ENCODE measurements at places on chromosomes 1 and 21.
A peak's percentile ranks its signal among the peaks of the same experiment; 100 is the strongest.

- DNase-seq = no peak
Measured at GRCh38 chr1:169175461-169175860, 69.0 kb downstream of the ATP1B1 start.

DNA sequence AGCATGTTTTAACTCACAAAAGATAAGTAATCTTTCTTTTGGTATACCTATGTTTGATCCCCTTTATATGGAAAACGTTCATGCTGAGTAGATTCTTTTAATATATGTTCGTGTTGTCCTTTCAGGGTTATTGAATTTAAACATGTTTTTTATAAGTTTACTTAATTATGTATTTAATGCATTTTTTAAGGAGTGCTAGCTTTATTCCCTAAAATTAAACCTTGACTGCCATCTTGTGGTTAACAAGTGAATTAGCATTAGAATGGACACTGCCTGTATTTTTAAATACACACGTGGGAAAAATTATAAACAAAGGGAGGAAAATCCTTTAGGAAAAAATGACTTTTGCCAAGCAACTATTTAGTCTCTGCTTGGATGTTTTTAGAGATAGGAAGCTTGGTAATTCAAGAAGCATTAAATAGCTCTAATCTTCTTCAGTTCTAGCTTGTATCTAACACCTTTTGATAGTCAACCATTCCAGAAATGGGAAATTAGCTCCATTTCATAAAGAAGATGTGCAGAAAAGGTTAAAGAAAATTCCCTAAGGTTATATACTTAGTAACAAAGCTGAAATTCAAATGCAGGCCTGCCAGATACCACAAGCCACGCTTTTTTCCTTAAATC lies 43.0 kb downstream of the UBE2U start:
- peak; percentile 50 for DNase-seq

- DNase-seq = no peak
Measured at GRCh38 chr1:202745323-202745888, 35.2 kb upstream of the SYT2 start.

GRCh38 chr1:78061825-78062523 lies 16.2 kb downstream of the GIPC2 start:
- DNase-seq = no peak

DNA sequence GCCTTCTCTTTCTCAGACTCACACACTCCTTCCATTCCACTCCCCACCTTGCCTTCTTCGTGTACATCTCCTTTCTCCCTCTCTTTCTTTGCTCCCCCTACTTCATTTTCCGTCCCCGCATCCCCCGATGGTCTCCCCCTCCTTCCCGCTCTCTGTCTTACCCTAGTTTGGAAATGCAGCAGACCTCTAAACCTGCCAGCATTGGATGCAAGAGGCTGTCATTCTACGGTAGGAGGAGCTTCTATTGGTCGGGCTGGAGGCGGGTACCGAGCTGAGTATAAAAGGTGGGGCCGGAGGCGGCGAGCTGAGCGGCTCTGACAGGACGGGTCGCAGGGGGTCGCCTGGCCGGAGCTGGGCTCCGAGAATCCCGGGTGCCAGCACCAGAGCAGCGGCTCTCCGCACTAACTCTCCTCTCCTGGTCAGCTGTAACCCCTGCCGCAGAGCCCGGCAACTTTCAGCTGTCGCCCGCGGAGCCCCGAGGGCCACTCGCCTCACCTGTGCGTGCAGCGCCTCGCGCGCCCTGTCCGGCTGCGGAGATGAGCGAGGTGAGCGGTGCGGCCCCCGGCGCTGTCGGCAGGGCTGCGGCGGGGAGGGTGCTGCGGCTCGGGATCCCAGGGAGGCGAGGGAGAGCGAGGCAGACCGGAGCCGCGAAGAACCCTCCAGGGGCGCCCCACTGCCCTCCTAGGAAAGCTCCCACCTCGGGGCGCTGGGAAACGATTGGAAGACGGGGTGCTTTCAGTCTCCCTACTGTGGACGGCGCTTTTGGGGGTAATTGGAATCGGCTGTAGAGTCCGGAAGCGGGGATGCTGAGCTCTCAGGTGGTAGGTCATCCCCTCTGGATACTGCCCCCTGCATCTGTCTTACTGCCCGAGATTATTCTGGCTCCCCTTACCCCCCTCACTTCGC lies at the start of gene PCP4L1:
Gene PCP4L1, plus strand, starts transcription at position 307 of the 906 bp plus-strand sequence. Its CDS starts 230 bp downstream, at position 537.
- peak; percentile 37 for DNase-seq

GRCh38 chr1:197692965-197693364 lies 82.3 kb downstream of the DENND1B start:
- no peak for DNase-seq

GRCh38 chr1:228109962-228110488 lies 926 bp upstream of the MRPL55 start:
- no peak for DNase-seq

DNA sequence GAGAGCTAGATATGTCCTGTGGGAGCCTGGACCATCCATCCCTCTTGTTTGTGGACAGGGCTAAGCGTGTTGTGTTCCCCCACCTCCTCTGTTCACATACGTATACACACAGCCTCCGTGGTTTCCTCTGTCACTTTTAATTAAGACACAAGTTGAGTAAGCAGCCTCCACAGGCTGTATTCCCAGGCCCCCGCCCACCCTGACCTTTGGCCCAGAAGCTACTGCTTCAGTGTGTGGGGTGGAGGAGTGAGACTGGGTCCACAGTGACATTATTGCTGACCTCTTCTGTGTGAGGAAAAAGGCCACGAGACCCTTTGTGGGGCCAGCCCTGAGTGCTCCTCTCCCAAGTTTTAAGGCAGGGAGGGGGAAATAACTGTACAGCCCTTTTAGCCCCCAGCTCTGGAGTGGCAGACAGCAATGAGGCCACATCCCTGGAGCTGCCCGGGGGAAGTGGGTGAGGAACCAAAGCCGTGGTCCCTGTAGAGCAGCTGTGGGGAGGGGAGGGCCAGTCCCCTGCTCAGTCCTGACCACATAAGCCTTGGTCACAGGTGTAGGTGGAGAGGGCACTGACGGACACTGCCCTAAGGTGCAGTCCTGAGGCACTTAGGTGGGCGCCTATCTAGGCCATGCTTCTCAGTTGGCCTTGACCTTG lies 4.4 kb downstream of the ELOVL1 start:
- DNase-seq = no peak

GRCh38 chr1:109760581-109761226 lies 3.0 kb downstream of the EPS8L3 start:
- no peak for DNase-seq

- peak; percentile 34 for DNase-seq
Measured at GRCh38 chr1:155127105-155127966, at the start of gene EFNA1. Gene EFNA1 (plus strand): TSS chr1:155127876. CDS start chr1:155127978, 102 bp downstream.

DNA sequence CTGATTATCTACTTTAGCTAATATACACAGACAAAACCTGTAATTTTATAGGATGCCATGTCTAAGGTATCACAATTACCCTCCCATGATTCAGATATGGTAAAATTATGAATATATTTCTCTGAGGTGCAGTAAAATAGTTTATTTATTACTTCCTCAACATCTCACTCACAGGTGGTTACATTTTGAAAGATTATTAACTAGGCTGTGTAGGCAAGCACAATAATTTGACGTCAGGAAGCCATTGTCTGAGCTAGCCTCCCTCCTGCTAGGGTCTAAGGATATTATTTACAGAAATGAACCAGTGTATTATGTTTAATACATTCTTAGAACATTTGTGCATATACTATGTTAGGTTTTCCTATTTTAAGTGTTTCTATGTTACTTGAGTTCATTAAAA lies 69.9 kb upstream of the ADGRL2 start:
- no peak for DNase-seq

GRCh38 chr1:222071387-222071786 lies 329.5 kb upstream of the DUSP10 start:
- no peak for DNase-seq

DNA sequence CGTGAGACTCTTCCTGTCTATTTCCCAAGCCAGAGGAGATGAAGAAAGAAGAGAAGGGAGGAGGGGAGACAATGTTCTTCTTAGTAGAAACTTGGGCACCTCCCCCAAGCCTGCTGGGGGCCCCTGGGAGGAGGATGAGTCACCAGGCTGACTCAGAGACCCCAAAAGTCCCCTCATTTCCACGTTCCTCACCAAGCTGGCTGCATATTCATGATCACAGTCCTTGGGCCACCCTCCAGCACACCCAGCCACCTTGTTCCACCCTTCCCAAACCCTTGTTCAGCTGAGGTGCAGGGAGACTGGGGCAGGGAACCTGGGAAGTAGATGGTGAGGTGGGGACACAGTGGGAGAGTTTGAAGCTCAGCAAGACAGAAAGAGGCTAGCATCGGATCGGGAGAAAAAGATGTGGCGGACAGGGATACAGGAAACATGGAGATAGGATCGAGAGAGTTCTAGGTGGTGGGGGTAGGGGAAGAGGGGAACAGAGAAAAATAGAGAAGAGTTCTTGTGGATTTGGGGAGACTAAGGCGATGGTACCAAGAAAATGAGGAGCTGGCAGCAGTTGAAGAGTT lies 712 bp downstream of the RAB13 start:
- DNase-seq = peak; percentile 53

DNA sequence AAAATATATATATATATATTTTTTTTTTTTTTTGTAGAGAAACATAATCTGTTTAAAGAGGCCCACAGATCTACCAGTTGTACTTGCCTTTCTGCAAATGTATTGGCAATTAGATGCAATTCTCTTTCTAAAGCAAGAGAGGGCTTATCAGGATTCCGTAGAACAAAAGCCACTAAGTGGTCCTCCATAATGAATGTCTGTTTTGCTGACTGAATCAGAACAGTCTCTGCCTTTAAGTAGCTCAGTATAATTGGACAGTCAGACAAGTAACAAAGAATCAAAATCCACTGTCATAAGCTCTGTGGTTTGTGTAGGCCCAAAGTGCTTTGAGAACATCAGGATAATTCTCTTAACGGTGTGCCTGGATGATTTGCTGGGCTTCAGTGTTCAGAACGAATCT lies 17.3 kb downstream of the SARS1 start:
- no peak for DNase-seq

GRCh38 chr1:101346419-101346818 lies 109.6 kb downstream of the S1PR1 start:
- peak; percentile 14 for DNase-seq

- DNase-seq = no peak
Measured at GRCh38 chr1:55015731-55016620, 17.2 kb downstream of the BSND start.

GRCh38 chr1:81702903-81703302 lies 97.8 kb upstream of the ADGRL2 start:
- no peak for DNase-seq

GRCh38 chr1:163036671-163037070 lies 32.5 kb upstream of the RGS4 start:
- no peak for DNase-seq
